ENCODE measurements at places on chromosomes 7 and 10. TPM values are rescaled to one million over a fixed set of nuclear protein-coding genes. Genes with fewer than 3 reads are reported as not detected.

POLR2J2 gene
- total RNA-seq: 4.2 TPM

CALHM2 gene
- total RNA-seq: 30.8 TPM

AKR1C1 gene
- 119 TPM for total RNA-seq

DNA sequence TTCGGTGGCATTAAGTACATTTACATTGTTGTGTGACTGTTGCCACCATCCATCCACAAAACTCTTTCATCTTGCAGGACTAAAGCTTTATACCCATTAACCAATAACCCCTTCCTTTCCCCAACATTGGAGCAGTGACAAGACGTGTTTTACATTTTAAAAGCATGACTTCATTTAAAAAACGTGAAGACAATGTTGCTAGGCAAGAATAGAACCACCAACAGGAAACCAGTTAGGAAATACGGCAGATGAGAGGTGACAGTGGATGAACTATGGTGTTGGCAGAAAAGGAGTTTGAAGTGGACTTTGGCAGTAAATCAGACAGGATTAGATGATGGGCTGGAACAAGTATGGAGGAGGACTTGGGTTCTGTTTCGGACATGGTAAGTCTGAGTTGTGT is 17.0 kb downstream of the TMEM236 start:
- DNase-seq: no peak

- no peak for DNase-seq
These were observed 10.6 kb downstream of the DBF4 start for GRCh38 chr7:87886875-87887274.

CACNA2D1 gene
- total RNA-seq: 39.8 TPM

IDI2 gene
- total RNA-seq: not detected

PAPOLB gene
- 0.06 TPM for total RNA-seq

- DNase-seq: no peak
These were observed 64.2 kb upstream of the GNAI1 start for GRCh38 chr7:80070391-80070790.

DNA sequence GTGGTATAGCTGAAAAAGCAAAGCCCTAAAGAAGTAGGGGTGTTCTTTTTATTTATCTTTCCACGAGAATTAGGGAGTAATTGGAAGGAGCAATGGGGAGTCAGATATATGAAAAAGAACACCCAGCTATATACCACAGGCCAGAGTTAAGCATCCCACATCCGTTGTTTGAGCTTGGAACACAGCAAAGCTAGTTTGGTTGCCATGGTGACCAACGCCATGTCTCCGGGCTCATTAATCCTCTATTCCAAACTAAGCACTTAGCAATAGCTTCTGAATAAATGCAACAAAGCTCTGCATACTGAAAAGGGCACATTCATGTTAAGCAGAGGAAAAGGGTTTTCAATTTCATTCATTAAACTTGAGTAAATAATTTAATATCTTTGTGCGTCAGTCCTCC is 23.5 kb downstream of the ASB4 start:
- DNase-seq: no peak

DNA sequence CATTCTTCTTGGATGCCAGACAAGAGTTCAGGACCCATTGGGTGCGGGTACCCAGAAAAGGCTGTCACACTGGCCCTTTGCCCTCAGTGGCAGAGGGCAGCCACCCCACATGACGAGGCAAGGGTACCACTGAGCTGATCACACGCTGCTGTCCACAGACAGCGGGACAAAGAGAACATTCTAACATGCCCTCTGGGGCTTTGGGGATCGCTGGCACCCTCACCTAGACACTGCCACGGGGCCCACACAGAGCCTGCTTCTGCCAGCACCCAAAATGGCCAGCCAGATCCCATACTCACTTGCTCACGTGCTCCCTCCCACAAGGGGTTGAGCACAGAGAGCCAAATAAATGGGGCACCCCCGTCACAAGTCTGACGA is 16.7 kb upstream of the SPOCK2 start:
- no peak for DNase-seq

ASIC3 gene
- 4.0 TPM for total RNA-seq

INMT gene
- total RNA-seq: 47.7 TPM

DNA sequence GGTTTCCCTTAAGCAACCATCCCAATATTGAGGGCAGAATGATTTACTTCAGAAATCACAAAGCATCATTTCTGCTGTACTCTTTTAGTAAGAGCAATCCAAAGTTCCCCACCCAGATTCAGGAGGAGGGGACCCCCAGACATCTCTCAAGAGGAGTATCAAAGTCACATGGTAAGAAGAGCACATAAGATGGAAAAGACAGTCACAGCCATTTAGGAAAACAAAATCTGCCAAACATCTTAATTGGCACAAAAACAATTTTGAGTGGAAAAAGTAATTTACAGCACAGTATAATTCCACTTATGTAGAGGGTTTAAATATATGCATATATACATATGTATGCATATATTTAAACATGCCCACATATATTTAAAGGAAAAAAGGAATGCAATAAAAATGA is 1329.0 kb upstream of the CELF2 start:
- DNase-seq: no peak

- DNase-seq: no peak
These were observed 411.6 kb upstream of the GALNT17 start for GRCh38 chr7:70720191-70720873.

- no peak for DNase-seq
These were observed 130.0 kb downstream of the TES start for GRCh38 chr7:116340201-116340847.

SAP25 gene
- total RNA-seq: 1.5 TPM

- no peak for DNase-seq
These were observed 191.3 kb upstream of the RHOBTB1 start for GRCh38 chr10:61135276-61135721.

COPG2 gene
- total RNA-seq: 18.4 TPM

DNA sequence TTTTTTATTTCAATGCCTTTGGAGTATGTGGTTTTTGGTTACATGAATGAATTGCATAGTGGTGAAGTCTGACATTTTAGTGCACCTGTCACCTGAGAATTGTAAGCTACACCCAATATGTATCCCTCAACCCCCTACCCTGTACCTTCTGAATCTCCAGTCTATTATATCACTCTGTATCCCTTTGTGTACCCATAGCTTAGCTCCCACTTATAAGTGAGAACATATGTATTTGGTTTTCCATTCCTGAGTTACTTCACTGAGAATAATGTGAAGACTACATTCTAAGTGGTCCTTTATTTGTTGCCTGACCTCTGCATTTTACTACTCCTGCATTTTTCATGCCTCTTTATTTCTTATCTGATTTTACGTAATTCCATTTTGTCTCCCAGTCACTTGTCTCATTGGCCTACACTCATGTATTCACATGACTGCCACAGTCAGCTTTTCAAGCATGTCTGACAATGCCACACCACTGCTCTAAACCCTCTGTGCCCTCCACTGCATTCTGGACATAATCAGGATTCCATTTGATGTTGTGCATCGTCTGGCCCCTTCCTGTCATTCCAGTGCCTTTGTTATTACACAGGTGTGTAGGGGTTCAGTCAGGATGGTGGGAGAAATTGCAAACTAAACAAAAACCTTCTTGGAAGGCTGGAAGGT is 1325.5 kb downstream of the XPNPEP1 start:
- DNase-seq: no peak
